ENCODE measurements at places on chromosomes 13 and 19.

GRCh38 chr19:6677883-6678689 lies 8.1 kb upstream of the TNFSF14 start:
- peak; percentile 87 for DNase-seq

GRCh38 chr19:5719274-5719960 lies 529 bp downstream of the LONP1 start:
- DNase-seq, result no peak

DNA sequence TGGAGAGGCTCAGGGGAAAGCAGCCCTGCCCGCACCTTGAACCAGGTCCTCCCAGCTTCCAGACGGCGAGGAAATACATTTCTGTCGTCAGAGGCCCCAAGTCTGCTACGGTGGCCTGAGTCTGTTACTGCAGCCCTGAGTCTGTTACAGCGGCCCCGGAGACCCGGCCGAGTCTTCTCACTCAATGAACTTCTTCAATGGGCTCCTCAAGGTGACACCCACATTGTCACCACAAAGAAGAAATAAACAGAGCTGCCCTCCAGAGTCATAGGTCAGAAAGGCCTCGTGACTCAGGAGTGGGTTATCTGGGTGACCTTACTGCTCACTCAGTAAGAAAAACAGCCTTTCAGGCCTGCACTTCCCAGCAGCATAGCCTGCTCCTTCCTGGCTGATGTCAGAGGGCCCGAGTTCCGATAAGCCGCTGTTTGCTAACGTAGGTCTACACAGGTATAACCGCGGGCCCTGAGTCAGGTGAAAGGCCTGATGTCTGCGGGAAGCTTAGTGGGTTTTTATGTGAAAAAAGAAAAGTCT lies 66.9 kb upstream of the TM9SF2 start:
- no peak for DNase-seq

GRCh38 chr13:32857689-32858088 lies 158.5 kb upstream of the KL start:
- no peak for DNase-seq

DNA sequence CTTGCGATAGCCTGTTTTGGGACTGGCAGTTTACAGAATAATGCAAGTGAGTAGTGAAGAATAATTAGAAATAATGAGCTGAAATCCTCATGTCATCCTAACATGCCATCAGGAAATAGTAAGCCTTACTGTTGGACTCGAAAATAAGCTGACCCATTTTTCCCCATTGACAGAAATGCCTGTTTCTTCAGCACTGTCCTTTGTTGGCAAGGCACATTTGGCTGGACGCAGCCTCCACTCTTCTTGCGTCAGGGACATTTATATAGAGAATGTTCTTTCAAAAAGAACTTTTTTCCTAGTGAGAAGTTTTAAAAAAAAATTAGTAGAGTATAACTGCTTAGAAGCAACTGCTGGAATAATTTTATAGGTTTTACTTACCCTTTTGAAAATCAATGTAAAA lies 47.1 kb downstream of the ARHGAP35 start:
- no peak for DNase-seq

DNA sequence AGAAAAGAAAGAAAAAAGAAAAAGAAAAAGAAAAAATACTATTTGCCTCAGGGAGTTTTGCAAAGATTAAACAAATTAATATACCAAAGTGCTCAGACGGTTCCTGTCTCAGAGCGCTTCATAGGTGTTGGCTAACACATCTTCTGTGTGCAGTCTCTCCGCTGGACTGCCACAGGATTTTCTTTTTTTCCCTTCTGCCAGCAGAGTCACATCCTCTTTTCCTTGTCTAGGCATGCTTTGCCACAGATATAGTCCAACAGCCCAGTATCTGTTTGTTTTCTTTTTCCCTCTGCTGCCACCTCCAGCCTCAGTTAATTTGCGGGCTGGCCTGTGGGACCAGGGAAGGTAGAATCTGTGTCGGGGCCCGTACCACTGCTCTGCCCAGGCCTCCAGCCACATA lies 3.4 kb upstream of the URAD start:
- no peak for DNase-seq

All from HEK293T (cell line).